D721Med (cell line): ENCODE measurements at places on chromosomes 6 and 20.

- DNase-seq, result no peak
Observed at GRCh38 chr20:8524101-8525016, 392.3 kb downstream of the PLCB1 start.

GRCh38 chr6:129534926-129535325 is 175.1 kb downstream of the ARHGAP18 start:
- DNase-seq, result no peak

DNA sequence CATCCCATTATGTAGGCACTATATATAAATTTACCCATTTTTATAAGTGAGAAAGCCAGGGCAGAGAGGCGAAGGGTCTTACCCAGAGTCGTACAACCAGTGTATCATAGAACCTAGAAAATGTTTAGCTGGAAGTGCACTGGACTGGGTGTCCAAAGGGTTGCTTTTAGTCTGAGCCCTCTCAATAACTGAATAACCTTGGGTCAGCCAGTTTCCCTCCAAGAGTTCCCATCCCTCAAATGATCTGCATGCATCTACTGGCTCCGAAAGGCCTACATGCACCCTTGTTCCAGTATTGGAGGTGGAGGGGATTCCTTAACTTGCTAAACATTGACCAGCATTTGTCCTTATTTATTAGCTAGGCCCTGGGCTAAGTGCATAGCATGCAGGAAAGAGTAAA is 3.8 kb downstream of the SNPH start:
- no peak for DNase-seq

DNA sequence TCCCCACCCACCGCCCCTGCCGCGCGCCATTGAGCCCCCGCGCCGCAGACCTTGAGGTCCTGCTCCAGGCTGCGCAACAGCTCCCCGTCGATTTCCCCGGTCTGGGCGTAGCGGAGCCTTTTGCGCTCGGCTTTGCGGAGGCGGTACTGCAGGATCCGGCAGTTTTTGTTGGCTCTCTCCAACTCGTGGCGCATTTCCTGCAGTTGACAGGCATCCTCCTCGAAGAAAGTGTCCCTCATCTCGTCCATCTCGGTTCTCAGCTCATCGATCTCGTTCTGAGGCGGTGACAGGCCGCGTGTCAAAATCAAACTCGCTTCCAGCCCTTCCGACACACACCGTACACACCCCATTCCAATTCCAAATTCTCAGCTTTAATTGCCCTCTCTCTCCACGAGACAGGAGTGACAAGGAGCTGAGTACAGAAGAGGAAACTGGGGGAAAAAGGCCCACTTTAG is 4.3 kb downstream of the MTCL3 start:
- no peak for DNase-seq

DNA sequence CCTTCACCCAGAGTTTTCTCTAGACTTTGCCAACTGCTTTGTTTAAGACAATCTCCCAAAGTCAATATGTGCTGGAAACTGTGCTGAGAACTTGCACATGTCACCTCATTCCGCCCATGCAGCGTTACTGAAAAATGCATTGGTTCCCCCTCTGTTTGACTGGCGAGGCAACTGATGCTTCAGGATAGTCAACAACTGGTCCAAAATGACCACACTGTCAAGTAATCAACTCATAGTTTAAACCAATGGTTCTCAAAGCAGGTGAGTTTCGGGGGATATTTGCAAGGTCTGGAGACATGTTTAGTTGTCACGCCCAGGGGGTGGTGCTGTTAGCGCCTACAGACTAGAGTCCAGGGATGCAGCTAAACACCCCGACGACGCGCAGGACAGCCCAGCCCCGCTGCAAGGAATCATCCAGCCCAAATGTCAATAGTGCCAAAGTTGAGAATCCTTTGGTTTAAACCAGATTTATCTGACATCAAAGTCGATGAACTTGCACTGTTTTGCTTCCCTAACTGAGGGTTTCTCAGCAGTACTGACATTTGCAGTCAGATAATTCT is 170.0 kb downstream of the ZNF217 start:
- no peak for DNase-seq

DNA sequence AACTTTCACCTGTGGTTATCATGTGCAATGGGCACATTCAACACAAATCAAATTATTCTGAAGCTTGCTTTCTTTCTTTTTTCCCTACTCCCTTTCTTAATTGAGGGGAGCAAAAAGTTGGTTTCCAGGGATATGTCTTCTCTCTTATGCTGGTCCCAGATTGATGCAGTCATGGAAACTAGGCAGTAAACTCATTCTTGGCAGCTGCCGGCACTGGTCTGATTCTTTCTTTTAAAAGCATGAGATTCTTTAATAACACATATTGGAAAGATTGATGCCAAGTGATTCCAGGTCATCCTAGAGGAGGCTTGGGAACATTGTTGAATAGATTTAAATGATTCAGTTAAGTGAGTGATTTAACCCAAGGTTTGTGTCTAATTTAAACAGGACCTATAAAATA is 29.0 kb downstream of the PTPRA start:
- no peak for DNase-seq

DNA sequence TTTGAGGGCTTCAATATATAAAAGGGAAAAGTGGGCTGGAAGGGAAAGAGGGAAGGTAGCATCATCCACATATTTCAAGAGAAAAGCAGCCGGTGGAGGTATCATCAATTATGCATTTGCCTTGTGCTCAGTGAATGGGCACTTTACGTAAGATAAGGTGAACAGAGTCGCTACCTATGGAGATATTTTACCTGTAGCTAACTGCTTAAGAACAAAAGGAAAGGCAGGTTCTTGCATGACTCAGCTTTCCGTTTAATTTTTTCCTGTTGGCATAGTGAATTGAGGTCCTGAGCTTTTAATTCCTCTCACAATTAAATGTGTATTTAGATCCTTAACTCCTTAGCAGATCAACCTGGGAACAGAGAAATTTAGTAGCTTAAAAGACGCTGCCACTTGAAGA is 25.5 kb upstream of the PLCB4 start:
- no peak for DNase-seq

GRCh38 chr6:1200081-1200408 is 111.9 kb upstream of the FOXQ1 start:
- DNase-seq, result no peak

DNA sequence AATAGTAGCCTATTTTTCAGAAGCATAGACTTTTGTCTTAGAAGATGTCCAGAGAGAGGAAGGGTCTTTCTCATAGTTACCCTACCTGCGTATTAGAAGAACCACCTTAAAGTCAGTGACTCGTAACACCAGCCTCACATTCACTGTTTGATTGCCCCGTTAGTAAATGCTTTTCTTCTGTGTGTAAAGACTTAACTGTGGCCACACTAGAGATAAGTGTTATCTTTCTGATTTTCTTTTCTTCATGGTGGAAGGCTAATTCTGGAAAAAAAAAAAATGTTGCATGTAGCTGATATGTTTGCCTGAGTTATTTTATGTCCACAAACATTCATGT is 83.9 kb downstream of the SAMD3 start:
- DNase-seq, result no peak

DNA sequence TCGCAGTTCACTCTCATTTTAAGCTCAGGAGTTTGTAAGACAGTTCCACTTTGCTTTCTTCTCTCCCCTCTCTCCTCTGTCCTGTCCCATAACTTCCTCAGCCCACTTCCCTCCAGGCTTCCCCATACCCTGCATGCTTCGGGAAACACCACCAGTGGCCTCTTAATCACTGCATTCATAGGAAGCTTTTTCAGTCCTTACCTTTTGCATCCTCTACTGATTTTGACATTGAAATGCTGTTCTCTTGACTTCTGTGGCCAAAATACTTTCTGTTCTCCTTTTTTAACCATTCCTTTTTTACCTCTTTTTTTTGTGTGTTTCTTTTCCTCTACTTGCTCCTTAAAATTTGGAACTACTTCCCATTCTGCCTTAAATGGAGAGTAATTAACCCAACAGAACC is 69.7 kb downstream of the HIVEP1 start:
- DNase-seq, result no peak

GRCh38 chr6:133218852-133219251 is 22.3 kb upstream of the EYA4 start:
- no peak for DNase-seq

- DNase-seq, result no peak
Observed at GRCh38 chr20:24661255-24661654, 191.8 kb downstream of the SYNDIG1 start.

- DNase-seq, result no peak
Observed at GRCh38 chr6:105896052-105896820, 189.9 kb upstream of the PRDM1 start.

DNA sequence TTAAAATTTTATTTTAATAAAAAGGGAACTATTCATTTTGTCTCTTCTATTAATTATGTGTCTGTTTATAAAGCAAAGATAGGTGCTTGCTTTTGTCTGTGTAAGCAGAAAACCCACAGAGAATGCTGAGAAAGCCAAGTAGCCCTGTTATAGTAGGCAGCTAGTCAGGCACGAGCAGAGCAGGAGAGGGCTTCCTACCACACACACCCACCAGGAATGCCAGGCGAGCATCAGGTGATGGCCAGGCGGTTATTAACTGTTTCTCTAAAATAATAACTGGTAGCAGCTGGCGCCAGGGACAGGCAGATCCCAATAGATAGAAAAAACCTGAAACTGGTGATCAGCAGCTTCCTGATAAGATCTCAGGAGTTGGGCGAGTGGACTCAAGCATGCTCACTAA is 15.7 kb downstream of the C6orf15 start:
- no peak for DNase-seq

DNA sequence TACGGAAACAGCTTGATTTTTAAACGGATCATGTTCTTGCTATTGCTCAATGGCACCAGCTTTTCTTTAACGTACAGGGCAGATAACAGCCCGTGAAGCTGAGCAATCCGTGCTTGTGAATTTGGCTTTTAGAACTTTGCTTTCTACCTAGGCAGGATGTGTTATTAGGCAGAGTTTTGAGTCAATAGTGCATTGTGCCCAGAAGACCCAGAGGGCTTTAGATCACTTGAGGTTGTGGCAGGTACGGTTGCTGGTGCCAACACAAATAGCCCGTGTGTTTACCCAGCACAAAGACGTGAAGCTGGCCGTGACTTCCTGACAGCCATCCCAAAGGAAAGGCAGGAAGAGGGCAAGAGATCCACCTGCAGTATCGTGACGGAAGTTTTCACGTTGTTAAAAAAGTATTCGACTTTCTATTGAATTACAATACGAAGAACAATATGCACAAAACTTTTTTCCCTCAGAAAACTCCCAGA is 117.4 kb upstream of the FRMD1 start:
- no peak for DNase-seq

DNA sequence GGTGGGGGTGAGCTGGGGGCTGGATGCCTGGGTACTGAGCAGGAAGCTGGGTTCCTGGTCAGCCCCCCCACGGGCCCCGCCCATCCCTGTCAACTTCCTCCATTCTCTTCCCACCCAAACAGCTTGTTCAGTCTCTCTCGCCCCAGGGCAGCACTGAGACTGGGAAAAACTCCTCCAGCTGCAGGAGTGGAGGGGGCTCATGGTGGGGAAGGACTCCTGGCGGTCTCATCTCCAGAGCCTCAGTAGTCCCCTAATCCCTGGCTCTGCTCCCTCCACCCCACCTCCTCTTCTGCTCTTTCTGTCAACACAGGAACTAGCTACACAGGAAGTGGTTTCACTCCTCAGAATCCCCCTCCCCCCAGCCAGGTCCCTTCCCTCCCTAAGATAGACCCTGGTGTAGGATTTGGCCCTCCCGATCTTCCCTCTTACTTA is at the start of gene GPSM3:
Gene GPSM3, minus strand, starts transcription at position 36 of the 432 bp plus-strand sequence. CDS start 130 bp downstream, outside the sequence.
- DNase-seq, result no peak

DNA sequence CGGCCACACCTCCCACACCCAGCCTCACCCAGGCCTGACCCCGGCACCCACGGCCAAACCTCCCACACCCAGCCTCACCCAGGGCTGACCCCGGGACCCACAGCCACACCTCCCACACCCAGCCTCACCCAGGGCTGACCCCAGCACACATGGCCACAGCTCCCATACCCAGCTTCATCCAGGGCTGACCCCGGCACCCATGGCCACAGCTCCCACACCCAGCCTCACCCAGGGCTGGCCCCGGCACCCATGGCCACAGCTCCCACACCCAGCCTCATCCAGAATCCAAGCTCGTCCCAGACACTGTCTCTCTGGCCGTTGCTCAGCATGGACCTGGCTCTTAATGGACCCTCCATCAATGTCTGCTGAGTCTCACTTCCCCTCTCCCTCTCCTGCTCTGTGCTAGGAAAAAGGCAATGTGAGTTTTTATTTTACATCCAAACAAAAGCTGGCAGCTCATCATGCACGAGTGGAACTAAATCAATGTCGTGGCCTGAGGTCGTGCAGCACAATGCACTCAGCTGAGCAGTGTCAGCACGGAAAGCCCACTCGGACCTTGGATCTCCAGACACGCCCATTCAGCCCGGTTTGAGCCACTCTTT is 36.1 kb downstream of the NINL start:
- DNase-seq, result no peak

GRCh38 chr6:72037006-72037405 is 150.7 kb downstream of the RIMS1 start:
- no peak for DNase-seq

GRCh38 chr6:143505537-143505936 is 6.0 kb downstream of the FUCA2 start:
- DNase-seq, result no peak

DNA sequence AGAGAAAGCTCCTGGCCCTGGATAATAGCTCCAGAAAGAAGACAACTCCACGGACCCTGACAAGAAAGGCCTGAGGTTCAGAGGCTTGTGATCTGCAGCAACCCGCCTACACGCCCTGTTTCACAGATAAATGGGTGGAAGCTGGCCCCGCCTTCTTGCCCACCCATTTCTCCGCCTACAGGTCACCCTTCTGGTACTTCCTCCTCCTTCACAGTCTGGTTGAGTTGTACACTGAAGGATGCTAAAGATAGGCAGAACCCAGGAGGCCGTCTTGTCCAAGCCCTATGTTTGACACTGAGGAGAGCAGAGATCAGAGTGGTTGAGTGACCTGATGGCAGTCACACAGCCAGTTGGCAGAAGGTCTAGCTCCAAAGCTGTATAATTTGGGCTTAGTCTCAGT is 34.2 kb upstream of the MDGA1 start:
- DNase-seq, result no peak

DNA sequence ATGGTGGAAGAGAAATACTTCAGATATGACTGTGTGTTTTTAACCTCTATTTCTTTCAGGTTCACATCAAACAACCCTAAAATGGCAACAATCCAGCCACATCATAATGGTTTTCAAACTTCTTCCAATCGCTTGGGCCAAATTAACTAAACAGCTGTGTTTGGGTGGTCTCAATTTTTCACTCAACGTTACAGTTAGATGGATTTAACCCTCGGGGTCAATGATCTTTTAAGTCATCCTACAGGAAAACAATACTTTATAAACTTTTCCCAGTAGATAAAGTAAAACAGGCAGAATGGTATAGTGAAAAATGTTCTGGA is 60.4 kb downstream of the EPB41L2 start:
- no peak for DNase-seq

- DNase-seq, result no peak
Observed at GRCh38 chr6:36329798-36330291, 6.8 kb downstream of the BNIP5 start.

DNA sequence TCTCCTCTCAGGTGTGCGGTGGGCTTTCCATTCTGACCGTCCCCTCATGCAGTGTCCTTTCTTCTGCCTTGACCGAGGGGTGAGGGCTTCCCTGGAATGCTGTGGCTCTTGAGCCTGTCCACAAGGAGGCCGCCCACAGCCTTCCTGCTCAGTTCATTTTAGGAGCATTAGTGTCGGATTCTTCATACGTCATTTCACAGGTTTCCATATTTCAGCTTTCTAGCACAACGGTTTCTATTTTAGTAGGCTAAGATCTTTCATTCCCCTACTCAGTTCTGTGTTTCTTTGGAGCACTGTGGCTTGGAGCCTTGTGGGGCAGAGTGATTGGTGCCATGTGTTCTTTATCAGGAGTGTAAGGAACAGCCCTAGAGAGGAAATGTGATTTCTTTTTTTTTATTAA is 5.5 kb downstream of the PPP1R3G start:
- DNase-seq, result no peak
